ENCODE measurements at places on chromosomes 1 and 21.
A peak's percentile ranks its signal among the peaks of the same experiment; 100 is the strongest.

DNA sequence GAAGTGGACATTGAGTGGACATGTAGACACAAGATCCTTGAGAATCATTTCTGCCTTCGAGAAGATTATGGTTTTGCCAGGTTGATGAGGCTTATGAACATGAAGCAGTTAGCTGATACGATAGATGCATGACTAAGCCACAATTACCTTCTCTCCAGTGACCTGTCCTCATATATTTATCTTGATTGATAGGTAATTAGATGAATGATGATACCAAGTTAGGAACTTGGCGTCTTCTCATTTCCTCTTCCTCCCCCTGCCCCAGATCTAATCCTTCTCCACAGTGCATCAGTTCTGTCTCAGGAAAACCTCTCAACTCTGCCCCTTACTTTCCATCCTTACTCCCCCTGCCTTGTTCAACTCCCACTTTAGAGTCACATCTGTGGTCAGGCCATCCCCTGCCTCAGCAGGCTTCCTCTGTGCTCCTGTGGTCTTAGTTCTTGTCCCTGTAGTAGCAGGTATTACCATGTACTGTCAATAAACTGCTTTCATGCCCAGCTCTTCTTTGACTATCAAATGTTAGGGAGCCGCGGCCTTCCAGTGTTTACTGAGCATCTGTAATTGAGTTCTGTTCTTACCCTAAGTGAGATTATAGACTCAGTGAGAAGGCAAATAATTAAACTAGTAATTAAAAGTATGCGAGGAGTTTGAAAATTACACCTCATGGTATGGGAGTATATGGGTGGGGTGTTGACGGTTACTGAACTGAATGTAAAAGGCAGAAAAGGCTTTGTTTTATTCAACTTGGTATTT is 5.1 kb downstream of the ST6GALNAC3 start:
- no peak for DNase-seq

DNA sequence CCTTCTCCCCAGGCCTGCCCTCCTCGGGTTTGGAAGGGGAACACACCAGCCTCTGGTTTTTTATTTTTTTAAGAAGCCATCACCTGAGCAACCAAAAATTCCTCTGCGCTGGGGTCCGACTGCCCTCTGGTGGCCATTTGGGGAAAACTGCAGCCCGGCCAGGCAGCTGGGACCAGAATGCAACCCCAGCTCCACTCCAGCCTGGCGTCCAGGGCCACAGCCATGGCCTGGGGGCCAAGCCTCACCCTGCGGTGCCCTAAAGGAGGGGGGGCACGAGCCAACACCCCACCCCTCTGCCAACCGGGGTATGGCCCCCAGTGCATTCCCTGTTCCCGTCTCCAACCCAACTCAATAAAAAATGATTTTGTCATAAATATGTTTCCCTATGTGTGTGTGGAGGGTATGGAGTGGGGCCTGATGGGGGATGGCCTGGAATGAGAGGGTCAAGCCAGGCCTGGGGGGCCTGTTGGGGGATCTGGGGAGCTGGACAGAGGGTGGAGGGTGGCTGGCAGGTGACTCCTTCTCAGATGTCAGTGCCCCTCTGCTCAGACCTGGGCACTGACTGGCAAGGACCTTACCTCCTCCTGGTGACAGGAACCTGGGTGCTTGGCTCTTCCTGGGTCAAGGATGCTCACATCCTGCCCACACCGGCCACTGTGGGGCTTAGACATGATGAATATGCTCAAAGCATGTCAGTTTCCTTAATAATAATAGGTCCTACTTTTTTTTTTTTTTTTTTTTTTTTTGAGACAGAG is 3.2 kb downstream of the GPR3 start:
- DNase-seq: peak; percentile 78

DNA sequence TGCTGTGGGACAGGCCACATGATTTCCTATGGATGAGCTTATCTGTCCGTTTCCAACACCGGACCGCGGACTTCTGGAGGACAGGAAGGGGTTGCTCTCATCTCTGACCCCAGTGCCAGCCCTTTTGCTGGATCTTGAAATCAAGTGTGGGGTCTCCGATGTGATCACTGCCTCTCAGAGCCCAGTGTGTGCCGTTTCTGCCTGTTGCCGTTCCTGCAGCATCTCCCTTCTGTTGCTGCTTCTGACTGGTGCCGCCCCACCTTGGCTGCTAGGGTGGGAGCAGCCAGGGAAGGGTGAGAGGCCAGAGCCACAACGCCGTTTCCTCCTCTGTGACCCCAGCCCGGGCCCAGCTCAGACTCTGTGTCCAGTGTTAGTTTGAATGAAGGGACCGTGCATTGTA is 67.3 kb upstream of the WNT4 start:
- no peak for DNase-seq

- DNase-seq: no peak
These were observed 155.3 kb downstream of the DISC1 start for GRCh38 chr1:231781892-231782291.

GRCh38 chr1:3483801-3484444 is 29.5 kb downstream of the ARHGEF16 start:
- DNase-seq: peak; percentile 50

All from transverse colon (tissue), 4 donors.